ENCODE measurements at places on chromosomes 16 and 17.

DNA sequence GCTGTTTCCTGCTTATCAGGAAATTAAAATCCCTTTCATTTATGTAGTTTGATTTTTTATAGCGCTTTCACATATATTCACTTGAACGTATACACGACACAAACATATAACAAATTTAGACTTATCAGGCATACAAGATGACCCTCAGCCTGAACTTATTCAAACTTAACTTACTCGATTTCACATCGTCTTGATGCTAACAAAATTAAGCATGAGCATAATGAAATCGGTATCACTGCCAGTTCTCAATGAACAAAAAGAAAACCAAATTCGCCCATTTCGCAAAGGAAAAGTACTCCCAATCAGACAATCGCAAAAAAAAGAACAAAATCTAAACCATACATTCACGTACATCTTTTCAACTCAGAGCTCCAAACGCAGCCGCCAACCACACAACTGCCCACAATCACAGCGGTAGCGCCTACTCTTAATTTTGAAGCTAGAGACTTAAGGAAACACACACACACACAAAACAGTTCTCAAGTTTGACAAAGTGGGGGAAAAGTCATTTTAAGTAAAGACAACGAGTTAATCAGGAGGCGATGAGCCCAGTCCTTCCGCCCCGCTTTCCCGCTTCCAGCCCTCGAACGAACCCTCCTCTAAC is 1.1 kb downstream of the GJC1 start:
- DNase-seq = no peak

DNA sequence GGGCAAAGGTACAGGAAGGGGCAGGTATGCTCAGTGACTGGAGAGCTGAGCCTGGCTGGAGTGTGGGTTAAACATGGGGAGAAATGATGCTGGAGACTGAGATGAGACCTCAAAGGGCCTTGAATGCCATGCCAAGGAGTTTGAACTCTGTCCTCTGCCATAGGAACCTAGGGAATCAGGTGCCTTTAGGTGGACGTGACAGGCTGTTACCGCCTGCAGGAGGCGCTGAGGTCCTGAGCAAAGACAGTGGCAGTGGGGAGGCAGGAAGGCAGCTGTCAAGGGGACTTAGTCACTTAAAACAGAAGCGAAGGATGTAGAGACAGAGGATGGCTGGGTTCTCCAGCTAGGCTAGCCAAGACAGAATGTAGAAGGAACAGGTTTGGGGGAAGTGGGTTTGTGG is 9.1 kb downstream of the PSMB3 start:
- peak; percentile 23 for DNase-seq

- DNase-seq = no peak
Observed at GRCh38 chr17:43591779-43592562, 45.8 kb upstream of the ETV4 start.

DNA sequence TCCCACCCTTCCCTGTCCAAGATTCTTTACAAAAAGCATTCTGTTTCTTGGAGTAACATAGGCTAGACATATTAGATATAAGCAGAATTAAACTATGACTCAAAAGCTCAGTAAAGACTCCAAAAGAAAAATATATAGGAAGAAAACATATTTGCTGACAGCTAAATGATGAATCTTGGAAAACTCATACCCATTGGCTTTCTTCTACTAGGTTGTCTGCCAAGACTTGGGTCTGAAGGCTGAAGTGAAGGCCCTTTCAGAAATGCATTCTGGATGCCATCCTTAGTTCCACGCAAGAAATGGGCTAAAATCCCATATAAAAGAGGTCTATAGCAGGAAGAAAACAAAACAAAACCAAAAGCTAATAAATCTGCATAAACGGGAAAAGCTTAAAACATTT is 15.1 kb downstream of the CEP20 start:
- no peak for DNase-seq

- no peak for DNase-seq
Observed at GRCh38 chr17:9181640-9182039, 160.3 kb downstream of the NTN1 start.

Data from T-cell (primary cell).